ENCODE measurements at places on chromosomes 1 and 21.
A peak's percentile ranks its signal among the peaks of the same experiment; 100 is the strongest.

DNA sequence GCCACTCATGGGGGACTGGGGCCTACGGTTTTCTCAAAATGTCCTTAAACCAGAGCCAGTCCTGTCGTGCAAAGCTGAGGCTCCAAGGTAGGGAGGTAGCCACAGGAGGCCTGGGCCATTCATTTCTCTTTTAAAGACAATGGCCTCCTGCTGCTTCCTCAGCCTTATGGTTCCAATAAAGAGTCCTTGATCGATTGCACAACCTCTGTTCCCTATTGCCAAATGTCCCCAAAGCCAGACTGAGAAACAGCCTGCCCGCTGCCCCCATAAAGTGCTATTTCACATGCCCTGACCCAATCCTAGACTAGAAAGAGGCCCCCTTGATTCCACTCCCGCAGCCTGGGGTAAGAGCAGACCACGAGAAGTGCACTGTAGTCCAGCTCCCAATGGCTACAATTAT, 166.7 kb downstream of the CLIC6 start:
- no peak for DNase-seq

DNA sequence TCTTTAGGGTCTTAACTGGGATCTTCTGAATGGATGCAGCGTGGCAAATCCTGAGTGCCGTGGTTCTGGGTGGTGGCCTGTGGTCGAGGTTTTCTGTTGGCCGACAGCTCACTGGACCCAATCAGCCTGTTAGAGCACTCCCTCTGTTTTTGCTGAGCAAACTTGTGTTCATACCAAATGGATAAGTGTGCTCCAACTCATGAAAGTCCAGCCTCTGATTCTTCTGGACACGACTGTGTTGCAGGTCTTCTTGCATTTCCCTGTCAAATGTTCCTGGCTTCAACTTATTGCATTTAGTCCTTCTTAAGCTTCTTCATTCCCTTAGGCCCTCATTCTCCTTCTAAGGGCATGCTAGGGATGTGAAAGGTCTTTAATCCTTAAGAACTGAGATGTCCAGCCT, 63.7 kb downstream of the AJAP1 start:
- DNase-seq, result no peak

- peak; percentile 20 for DNase-seq
These were observed 6.8 kb downstream of the HIPK1 start for GRCh38 chr1:113935970-113936369.

- no peak for DNase-seq
These were observed 131.9 kb upstream of the BEND5 start for GRCh38 chr1:48908606-48909005.

DNA sequence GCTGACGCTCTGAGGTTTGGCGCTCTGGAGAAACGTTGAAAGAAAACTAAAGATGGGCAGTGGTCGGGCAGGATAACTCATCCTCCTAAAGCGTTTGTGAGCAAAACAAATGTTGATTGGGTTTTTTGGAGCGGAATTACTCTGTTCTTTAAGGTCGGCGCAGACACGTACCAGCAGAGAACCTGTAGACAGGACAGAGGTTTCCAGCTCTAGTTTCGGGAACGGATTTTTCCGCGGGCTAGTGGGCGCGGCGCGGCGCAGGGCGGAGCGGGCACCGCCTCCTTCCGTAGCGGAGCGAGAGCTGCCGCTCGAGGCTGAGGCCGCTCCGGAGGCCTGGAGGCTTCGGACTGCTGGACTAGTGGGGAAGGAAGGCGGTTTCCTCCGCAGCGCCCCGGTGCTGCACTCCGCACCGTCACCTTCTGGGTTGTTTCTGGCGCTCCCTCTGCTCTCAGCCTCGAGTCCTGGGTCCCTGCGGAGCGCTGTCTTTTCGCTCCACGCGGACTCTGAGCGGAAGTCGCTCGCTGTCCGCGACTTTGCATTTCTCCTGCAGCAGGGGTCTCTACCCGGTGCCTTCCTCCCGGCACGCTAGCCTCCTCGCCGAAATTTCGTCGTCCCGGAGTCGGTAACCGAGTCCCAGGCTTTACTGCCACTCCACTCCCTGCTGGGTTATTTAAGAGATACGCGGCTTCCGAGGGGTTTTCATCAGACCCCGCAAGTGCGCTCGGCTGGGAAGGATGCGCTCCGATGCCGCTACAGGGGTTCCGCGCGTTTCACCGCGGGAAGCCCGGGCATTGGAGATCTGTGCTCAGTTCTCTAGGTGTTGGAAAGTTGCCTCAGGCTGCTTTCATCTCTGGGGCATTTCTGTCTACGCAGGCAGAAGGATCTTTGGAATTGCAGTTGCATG, 7.0 kb downstream of the FOXD2 start:
- DNase-seq, result peak; percentile 33

- no peak for DNase-seq
These were observed 35.8 kb upstream of the CCN1 start for GRCh38 chr1:85544689-85545215.

DNA sequence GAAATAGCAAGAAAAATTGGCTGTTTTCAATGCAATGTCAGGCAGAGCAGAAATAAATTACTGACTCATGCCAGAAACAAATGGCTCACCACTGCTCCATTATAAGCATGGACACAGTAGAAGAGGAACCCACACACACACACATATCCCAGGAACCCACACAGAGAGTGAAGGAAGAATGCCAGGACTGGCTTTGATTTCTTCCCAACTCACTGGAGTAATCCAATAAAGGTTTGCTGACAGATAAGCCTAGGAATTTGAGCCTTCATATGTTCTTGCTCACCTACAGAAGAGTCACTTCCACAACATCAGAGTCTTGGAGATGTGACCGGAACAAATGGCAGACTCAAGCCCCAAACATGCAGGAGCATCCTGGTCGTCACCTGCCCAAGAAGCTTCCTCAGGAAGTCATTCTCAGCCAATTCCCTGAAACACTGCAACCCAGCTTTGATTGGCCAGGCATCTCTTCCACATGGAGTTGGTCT, 2.2 kb downstream of the SH3BP5L start:
- no peak for DNase-seq

- no peak for DNase-seq
These were observed 48.9 kb downstream of the GORAB start for GRCh38 chr1:170580636-170581440.

GRCh38 chr1:230910755-230911117, 42.4 kb upstream of the C1orf198 start:
- no peak for DNase-seq

- no peak for DNase-seq
These were observed 8.2 kb downstream of the TMCC2 start for GRCh38 chr1:205235951-205236350.

GRCh38 chr1:64479874-64480273, 9.9 kb downstream of the CACHD1 start:
- DNase-seq, result no peak

DNA sequence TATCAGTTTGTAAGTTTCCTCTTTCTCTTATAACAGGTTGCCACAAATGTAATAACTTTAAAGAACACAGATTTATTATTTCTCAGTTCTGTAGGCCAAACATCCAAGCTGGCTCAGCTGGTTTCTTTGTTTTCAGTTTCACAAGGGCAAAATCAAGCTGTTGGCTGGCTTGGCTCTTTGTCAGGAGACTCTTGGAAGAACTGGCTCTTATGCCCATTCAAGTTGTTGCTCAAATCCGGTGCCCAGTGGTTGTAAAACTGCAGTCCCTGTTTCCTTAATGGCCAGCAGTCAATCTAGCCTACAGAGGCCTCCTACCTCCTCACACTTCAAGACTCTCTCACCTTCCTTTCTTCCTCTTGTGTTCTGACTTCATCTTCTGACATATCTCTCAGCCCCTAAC, 1171.0 kb downstream of the MRPL39 start:
- DNase-seq, result no peak
